ENCODE measurements at places on chromosomes 12 and 14.

DNA sequence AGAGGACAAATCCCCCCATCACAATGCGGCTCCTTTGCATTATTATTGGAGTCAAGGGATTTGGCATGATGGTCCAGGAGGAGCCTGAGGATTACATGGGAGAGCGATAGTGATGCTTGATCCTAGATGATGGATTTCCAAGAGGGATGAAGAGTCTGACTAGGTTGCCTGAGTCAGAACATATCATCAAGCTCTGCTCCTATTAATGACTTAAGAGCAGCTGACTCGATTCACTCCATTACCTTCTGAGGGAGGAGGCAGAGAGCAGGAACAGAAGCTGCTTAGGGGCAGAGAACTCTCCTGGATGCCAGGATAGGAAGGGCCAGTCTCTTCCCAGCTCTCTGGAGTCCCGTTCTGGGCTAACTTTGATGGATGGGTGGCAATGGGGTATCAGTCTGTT is 54.0 kb upstream of the CISTR start:
- no peak for DNase-seq

- no peak for DNase-seq
These were observed 55.5 kb downstream of the CRACR2A start for GRCh38 chr12:3697311-3697870.

- no peak for DNase-seq
These were observed 332.2 kb downstream of the ALG10 start for GRCh38 chr12:34354239-34355200.

DNA sequence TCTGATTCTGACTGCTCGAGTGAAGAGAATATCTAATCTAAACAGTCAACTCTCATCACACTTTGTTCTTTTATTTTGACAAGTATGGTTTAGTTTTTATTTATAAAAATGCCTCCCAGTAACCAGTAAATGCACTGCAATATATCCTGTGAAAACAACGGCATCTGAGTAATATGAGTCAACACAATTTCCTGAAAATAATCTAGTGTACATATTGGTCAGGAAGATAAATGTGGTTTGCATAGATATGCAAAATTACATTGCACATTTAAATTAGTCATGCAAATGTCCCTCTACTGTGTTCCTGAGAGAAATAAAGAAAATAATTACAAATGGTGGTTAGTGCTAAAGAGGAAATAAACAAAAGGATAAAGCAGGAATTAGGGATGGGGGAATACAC is 1190.7 kb upstream of the SEL1L start:
- no peak for DNase-seq

DNA sequence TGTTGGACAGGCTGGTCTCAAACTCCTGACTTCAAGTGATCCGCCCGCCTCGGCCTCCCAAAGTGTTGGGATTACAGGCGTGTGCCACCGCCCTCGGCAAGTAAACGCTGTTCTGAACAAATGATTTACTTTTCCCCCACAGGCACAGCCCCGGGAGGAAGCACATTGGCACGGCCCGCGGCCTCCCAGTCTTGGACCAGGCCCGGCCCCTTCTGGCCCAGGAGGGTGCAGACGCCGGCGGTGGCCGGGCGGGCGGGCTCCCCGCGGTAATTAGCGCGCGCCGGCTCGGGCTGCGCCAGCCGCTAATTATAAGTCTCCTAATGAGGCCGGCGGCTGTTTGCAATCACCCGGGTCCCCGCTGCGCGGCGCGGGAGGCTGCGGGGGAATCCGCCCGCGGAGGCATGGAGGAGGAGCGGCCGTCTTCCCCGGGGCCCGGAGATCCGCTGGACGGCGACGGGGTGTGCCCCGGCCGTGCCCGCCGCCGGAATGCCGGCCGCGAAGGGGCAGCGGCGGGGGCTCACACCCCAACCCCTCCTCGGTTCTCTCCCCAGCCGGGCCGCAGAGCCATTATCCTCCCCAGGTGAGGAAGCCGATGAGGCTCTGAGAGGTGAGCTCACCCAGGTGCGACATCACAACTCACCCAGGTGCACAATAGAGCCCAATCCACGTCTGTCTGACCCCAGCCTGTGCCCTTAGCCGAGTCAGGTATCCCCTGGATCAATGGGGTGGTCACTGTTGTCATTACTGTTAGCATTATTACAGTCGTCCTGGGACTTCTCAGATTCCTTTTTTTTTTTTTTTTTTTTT is 3.3 kb upstream of the POP5 start:
- DNase-seq = peak; percentile 35

DNA sequence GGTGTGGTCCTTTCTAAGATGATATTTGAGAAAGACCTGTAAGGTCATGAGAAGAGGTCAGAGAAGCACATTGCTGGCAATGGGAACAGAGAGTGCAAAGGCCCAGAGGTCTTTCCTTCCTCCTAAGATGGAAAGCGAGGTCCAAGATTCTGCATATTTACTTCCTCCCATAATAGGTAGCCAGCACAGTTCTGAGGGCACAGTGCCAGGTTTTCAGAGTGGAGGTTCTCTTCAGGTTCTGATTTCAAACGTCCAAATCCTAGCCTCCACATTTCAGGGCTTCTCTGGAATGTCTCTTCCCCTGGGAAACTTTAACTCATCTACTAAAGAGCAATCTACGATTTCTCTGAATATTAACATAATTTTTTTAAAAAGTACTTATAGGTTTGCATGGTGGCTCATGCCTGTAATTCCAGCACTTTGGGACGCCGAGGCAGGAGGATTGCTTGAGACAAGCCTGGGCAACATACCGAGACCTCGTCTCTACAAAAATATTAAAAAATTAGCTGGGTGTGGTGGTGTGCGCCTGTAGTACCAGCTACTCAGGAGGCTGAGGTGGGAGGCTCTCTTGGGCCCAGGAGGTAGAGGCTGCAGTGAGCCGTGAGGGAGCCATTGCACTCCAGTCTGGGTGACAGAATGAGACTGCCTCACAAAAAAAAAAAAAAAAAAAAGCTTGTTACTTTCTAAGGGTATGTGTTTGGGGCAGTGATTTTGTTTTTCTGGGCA is 526 bp upstream of the MRPL42 start:
- DNase-seq = no peak

- DNase-seq = no peak
These were observed 410.6 kb downstream of the DPF3 start for GRCh38 chr14:72483311-72483710.

- peak; percentile 87 for DNase-seq
These were observed 789.6 kb downstream of the NRXN3 start for GRCh38 chr14:78959674-78960264.

GRCh38 chr12:19484738-19485137 is 45.4 kb downstream of the AEBP2 start:
- no peak for DNase-seq

DNA sequence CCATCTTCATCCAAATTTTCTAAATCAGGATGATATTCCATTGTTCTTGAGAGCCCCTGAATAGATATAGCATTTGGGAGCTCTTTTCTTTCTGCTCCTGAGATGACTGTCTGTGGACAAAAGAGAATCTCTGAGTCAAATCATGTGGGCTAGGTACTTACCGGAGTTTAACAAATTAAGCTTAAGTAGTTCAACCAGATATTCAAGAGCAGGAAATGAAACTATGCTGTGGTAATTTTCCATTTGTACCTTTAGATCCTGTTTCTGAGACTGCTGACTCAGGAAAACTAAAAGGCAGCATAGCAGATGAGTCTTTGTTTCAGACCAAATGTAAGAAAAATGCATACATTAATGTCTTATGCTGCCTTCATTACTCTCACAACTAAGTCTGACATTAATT is at the start of gene CLEC7A:
CLEC7A (minus strand) TSS at position 158 of the 400 bp plus-strand sequence; CDS start at position 41, 117 bp downstream.
- DNase-seq = peak; percentile 19

DNA sequence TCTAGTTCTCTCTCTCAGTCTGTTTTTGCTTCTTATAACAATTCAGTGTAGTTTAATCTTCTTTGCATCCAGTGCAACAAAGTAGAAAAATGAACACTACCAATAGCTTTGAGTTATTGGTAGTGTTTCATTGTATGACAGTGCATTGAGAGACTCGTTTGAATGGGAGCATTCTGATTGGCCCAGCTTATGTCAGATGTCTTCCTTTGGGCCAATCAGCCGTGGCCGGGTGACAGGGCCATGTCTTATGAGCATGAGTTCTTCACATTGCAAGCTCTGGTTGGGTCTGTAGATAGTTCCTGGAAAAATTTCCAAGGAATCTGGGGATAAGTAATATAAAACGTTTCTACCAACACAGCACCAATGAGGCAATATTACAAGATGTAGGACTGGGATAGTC is 36.5 kb downstream of the GYS2 start:
- no peak for DNase-seq

DNA sequence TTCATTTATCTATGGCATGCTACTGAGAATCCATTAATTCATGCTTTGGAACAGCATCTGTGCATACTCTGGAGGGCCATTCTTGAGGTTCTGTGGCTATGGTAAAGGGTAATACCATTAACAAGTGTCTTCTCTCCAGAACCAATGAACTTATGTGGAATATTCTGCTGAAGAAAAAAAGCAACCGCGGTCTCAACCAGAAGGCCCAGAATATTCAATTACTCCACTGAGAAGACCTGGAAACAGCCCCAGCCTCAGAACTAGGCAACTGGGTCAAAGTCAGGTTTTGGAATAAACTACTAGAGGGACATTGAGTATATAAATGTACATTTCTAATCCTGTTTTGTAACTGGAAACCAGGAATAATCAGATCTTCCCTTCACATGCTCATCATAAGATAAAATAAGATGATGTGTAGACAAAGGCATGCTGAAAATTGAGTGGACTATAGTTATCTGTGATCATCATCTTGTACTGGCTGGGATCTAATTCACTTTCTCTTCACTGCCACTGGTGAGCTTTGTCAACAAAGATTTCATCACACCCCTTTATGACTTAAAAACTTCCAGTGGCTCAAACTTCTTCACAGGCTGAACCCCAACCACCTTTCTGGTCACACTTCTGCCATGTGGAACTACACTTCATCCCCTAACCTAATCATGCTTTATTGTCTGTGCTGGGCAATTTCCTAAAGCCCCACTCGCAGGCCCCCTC is 6.0 kb downstream of the SPTB start:
- no peak for DNase-seq

- DNase-seq = peak; percentile 73
These were observed at the start of gene FOXJ2 for GRCh38 chr12:8032242-8033152. Gene FOXJ2 (plus strand): TSS chr12:8032716. CDS start chr12:8039833, 7,117 bp downstream.

DNA sequence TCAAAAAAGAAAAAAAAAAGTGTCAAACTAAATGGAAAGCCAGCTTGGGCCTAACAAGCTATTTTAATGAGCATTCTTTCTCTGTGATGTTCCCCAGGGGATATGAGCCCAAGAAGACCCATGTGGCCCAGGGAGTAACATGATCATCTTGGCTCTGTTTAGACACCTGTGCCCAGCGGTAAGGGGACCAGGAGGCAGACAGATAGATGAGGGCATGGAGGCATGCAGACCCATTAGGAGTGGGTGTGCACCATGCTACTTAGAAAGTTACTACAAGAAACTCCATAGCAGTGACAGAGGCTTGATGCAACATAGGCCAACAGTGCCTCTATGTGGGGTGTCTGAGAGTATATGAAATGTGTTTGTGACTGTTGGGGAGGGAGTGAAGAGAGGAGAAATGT is 3.1 kb upstream of the CREBL2 start:
- DNase-seq = peak; percentile 38

DNA sequence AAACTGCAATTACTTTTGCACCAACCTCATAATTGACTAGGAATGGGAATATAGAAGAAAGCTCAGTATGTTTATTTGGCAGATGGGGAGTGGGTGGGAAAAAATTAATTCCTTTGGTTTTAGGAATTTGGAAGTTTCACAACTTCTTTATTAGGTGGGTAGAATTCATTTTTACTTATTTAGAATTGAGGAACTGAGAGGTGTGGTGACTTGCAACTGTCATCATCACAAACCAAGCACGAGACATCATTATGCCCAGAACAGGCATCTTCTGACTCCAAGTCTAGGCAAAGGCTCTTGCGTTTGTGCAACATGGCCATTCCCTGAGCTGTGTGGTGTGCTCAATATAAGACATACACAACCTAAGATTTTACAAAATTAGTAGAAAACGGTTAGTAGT is 380.0 kb downstream of the ATP23 start:
- no peak for DNase-seq

DNA sequence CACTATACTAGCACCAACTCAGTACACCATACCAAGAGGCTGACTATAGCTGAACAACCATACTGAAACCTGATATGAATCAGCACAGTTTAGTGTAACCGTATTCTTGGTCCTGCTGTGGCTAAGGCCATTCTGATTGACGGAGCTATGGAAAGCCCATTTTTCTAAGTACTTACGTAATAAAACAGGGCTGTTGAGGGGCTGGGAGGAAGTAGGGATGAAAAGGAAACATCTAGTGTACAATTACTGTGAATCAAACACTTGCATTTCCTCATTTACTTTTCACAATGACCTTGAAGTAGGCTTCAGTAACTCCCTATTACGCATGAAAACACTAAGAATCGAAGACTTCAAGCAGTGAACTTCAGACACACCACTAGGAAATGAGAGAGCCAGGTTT is 198.2 kb downstream of the BTG1 start:
- DNase-seq = no peak

- no peak for DNase-seq
These were observed 59.3 kb downstream of the DNAI7 start for GRCh38 chr12:25135531-25136154.

DNA sequence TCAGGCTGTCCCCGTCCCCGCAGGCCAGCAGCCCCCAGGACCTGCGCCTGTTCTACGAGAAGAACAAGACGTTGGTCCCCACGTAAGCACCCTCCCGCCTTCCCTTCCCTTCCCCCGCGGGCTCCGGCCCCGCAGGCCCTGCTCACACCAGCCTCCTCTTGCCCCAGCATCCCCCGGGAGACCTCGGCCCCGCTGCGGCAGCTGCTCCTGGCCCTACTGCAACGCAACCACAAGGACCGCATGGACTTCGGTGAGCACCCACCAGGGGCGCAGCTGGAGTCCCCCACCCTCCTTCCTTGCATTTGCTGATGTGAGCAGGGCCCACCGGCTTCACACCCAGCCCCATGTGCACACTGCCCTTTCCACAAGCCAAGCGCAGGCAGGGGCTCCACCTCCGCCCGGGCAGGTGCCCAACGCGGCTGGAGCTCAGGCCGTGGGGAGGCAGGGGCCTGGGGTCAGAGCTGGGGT is 15.4 kb downstream of the ULK1 start:
- DNase-seq = no peak

DNA sequence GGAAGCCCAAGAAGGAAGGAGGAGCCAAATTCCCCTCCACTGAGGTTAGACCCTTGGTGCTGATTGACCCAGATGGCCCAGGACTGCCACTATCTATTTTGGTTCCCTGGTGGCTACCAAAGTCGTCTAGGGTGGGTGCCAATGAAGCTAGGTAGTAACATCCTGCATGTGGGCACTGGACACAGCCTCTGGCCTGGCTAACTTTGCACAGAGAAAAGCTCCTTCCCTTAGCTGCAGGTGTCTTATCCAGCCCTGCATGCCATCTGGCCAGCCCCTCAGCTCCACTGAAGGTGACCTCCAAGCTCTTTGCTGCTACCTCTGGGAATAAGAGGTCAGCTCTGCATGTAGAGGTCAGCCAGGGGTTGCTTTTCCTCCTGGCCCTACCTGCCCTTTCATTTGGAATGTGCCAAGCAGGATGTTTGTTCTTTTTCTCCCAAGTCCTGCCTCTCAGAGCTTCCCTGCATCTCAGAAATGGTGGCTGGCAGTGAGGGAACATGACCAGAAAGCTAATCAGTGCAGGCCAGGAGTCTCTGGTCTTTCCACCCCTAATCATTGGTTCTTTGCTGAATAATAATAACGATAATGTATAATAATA is 34.0 kb downstream of the JDP2 start:
- DNase-seq = no peak
